ENCODE measurements at places on chromosomes 13 and 19.

GRCh38 chr13:110477706-110478245 is 83.7 kb downstream of the RAB20 start:
- no peak for DNase-seq

DNA sequence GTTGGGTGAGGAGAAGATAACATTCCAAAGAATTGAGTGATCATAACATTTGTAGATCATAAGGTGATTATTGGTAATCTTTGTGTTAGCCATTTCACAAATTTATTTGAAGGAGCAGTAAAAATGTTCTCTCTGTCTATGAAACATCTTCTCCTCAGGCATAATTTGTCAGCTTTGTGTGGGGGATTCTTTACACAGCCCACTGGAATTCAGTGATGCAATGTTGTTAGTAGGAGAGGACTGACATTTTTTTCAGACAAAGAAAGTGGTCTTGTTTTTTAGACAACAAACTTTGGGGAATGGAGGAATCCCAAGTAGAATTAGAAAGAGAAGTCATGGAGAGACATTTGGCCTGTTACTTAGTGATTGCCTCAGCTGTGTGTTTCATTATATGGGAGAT is 100.3 kb downstream of the ITGBL1 start:
- DNase-seq, result no peak

GRCh38 chr13:41008349-41008980 is 10.7 kb downstream of the ELF1 start:
- no peak for DNase-seq

GRCh38 chr19:13842291-13843103 is 34.4 kb upstream of the NANOS3 start:
- DNase-seq, result no peak

DNA sequence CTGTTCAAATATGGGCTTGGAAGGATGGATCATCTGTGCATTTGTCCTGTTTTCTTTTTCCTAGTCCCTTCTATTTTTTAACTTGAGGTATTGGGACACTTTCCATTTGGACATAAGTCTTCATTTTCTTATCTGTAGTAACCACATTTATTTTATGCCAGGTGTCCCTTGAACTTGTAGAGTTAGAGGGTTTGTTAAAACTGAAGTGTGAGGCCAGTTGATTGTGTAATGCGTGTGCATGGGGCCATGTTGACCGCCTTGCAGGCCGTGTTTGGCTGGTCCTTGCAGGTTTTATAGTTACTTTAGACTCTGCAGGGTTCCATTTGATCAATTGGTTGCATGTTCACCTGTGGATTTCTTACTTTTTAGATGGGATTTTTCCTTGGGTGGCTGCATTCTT is 21.0 kb downstream of the SAE1 start:
- DNase-seq, result no peak

Measured in NCI-H2171 (cell line).